Caco-2 (cell line): ENCODE measurements at places on chromosomes 1 and 21.

DNA sequence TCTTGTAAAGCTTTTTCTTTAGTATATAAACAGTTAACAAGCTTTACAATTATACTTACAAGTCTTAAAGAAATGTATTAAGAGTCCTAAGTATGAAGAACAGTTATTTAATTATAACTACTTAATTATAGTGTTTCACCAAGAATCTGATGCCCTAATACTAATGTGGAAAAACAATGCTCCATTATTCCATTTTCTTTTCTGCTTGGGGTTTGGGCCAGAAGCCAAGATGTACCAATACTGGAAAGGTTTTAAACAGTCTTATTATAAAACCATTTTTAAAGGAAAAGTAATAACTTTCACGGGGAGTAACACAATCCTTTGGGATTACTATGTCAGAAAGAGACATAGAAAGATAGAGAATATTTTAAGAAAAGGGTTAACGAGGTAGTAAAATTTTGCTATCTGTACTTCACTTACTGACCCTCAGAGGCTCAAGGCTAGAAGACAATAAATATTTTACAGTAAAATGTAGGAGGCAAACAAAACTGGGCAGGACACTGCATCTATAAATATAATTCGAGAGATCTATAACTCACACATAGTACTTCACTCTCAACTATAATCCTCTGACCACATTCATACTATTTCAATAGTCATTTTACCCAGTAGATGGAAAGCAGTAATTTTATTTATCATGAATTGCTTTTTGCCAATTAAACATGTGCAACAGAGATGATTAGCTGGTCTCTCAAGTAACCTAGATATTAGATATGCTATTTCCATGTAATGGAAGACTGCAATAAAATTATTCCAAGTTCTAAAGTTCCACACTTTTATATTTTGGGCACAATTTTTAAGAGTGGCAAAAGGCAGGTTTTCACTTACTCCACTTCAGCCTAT is 63.9 kb downstream of the LTN1 start:
- no peak for DNase-seq

DNA sequence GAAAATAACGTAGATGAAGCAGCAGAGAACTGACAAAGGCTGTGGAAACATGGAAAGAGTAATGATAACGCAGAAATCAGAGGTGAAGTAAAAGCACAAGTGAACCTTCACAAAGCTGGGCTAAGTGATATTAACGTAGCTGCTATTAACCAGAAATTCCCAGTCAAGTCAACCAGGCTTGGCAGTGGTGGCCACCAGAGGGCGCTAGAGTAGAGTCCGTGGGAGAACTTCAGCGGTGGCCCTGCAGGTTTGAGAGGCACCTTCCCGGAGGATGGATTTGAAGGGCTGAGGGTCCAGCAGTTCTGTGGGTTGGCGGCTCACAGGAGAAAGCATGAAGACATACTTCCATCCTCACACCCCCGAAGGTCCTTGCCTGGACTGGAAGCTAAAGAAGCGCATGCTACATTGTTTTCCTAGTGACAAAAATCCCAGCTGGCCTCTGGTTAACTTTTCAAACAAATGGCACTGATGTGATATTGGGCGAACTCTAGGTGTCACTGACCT is 81.7 kb upstream of the ZNF648 start:
- DNase-seq: peak; percentile 87

DNA sequence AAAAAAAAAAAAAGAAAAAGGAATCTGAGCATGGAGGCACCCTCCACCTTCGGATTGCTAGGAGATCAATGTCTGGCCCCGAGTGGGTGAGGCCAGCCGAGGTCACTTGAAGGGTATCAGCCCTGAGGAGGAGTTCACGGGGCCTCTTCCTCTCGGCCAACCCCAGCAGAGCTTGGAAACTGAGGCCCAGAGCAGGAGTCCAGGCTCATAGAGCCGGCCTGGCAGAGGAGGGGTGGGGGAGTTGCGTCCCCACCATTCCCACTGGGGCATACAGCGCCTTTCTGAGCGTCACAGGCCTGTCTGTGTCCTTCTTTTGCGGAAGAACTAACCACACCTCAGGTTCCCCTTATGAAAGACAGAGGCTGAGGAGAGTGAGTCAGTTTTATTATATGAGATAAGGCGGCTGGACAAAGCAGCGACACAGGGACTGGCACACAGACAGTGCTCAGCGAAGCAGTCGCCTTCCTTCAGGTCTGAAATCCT is 17.1 kb upstream of the EPHA2 start:
- DNase-seq: peak; percentile 59

DNA sequence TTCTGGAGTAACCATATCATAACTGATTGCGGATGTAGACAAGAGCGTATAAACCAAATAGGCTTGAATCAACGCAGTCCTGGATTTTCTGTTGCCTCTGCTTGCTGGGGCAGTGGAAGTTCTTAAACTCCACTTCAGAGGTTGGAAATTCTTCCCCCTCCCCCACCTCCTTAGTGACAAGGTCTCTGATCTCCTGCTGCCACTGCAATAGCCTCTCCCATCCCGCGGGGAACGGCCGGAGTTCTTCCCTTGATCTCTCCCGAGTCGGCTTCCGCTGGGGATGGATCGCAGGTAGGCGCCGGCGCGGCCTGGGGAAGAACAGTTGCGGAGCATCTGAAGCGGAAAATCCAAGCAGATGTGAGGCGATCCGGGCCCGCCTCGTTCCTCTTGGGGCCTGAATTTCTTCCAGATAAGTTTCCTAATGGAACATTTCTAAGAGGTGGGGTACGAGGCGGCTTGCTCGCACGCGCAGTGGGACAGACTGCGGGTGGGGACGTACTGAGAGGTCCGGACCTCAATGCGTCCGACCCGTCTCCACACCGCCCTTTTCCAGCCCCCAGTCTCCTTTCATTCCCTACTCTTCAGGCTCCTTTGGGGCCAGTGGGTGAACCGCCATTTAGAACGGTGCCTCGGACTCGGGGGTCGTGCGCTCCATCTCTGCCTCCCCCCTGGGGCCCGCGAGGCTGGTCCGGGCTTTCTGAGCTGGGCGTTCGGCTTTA is 3.1 kb upstream of the SIM2 start:
- no peak for DNase-seq

DNA sequence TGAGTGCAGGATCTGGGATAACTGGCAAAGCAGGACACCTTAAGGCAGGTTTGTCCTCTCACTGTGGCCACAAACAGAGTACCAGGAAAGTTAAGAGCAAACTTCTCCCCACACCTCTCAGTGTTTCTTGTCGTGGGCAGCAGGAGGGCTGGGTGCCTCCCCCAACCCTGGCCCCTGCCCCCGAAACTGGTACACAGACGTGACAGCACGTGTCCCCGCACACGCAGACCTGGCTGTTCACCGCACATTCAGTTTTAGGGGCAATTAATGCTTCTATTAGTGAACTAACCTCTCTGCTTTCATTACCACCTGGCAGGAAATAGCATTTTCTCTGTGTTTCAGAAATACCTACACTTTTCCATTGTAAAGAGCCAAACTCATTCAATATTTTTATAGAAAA is 32.9 kb upstream of the RIPK4 start:
- DNase-seq: no peak

GRCh38 chr1:112457955-112458354 is 50.8 kb upstream of the WNT2B start:
- DNase-seq: no peak

- no peak for DNase-seq
Measured at GRCh38 chr1:181630838-181631237, 147.5 kb downstream of the CACNA1E start.

DNA sequence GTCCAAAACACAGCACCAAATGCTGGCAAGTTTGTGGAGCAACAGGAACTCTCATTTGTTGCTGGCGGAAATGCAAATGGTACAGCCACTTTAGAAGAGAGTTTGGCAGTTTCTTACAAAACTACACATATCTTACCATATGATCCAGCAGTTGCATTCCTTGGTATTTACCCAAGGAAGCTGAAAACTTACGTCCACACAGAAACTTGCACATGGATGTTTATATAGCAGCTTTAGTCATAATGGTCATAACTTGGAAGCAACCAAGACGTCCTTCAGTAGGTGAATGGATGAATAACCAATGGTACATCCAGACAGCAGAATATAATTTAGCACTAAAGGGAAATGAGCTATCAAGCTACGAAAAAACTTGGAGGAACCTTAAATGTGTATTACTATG is 66.4 kb downstream of the MARK1 start:
- DNase-seq: no peak

GRCh38 chr1:245874942-245875580 is 632.0 kb downstream of the SMYD3 start:
- no peak for DNase-seq

GRCh38 chr1:17668624-17669175 is 86.4 kb upstream of the ACTL8 start:
- no peak for DNase-seq

DNA sequence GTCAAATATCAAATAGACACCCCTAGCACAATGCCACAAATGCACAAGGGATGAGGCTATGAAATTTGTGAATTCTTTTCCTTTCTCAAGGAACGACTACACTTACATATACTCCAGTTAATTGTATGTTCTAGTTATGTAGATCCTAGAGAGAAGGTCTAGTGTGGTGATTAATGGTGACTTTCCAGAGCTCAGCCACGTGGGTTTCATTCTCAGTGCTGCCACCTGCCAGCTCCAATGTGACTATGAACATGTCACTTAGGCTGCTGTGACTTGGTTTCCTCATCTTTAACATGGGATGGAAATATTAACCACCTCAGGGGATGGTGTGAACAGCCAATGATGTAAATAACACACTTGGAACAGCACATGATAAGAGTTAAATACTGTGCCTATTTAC is 138.3 kb downstream of the APP start:
- no peak for DNase-seq

- no peak for DNase-seq
Measured at GRCh38 chr1:197683895-197684553, 91.3 kb downstream of the DENND1B start.

GRCh38 chr1:107664982-107665925 is 299.7 kb downstream of the VAV3 start:
- no peak for DNase-seq

DNA sequence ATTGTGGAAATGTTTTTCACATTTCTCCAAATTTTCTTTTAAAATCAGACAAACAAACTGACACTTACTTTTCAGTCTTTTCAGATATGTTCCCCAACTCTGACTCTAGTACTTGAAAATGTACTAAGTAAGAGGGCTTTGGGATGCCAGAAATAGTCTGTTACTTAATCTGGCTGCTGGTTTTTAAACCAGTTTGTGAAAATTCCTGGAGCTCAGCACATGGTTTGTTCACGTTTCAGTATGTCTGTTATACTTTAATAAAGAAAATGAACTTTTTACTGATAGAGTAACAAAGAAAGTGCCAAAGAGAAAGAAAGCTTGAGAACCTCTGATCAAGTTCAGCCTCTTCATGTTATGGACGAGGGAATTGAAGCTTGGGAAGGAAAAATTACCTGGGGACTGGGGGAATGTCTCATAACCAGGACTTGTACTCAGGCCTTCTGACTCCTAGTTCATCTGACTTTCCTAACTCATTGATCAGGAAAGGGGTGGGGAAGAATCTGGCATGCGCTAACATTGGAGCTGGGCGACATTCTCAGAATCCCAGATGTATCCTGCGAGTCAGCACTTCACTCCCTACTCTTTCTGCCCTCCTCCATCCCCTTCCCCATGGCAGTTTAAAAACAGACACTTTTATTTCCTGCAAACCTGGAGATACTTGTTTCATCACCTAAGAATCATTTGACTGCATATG is 30.8 kb upstream of the DNAJC6 start:
- no peak for DNase-seq

GRCh38 chr1:8026153-8026975 is at the start of gene ERRFI1:
Gene ERRFI1 (minus strand): TSS chr1:8026309. CDS start chr1:8015619, 10,690 bp downstream.
- DNase-seq: peak; percentile 97

GRCh38 chr1:9746211-9746610 is 77.6 kb downstream of the CLSTN1 start:
- no peak for DNase-seq

DNA sequence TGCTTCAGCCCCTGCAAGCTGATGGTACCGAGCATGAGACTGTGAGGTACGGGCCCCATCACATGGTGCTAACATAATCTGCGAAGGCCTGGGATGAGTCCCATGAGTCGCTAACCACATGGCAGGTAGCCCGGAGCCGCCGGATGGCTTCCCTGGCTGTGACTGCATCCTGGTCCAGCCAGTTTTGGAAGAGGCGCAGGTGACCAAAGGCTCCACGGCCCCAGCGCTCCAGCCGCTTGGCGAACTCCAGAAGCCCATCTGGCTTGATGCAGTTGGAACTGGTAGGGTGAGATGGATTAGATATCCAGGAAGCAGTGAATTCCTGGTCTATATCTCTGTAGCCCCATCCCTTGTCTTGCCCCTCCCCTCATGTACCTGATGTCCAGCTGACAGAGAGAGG is 24.6 kb downstream of the LRRC41 start:
- DNase-seq: no peak

DNA sequence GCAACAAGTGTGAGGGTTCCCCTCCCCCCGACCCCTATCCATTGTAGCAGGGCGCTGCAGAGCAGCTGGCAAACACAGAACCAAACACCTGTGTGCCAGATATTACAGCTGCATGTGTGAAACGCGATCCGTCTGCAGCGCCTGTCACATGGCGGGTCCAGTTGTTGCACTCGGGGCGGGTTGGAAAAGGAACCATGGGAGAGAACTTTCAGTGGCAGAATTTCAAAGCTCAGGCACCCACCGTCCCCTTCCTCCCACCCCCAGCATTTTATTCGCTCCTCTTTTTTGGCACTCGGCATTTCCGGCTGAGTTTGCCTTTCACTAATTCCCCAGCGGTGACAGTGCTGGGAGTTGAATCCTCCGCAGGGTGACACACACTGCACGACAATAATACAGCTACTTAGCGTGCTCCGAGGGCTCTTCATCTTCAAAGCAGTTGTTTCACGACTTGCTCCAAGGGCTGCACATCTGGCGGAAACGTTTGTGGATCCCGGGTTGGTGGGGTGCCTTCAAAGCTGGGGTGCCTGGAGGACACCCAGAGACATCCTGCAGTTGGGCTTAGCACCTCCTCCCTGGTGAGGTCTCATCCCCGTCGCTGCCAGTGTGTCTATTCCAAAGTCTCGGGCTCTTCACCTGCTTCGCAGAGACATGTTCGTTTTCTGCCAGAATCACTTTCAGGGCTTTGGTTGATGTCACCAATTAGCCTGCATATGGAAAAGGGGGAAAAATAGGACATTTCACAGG is 180.7 kb downstream of the ZBTB18 start:
- no peak for DNase-seq

- DNase-seq: no peak
Measured at GRCh38 chr1:9761855-9762254, 61.9 kb downstream of the CLSTN1 start.

DNA sequence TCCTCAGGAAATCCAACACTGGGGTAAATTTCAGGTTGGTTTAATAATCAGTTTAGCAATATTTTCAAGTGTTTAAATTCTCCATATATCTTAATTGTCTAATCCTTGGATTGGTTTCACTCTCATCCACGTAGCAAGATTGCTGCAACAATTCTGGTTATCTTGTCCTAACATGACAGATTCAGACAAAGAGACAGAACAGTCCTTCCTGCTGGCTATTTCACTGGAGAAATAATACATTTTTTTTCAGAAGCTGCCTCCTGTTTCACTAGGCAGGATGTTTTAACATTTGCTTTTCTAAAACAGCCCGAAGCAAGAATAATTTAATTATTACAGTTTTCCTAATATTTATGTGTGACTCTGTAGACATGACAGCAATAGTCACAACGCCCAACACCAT is 2011.2 kb downstream of the NCAM2 start:
- no peak for DNase-seq

- no peak for DNase-seq
Measured at GRCh38 chr1:226956942-226957713, 17.0 kb downstream of the COQ8A start.

- DNase-seq: peak; percentile 37
Measured at GRCh38 chr21:44267655-44268142, 6.0 kb upstream of the DNMT3L start.
